Naive thymus-derived CD8-positive, alpha-beta T cell (primary cell): ENCODE measurements at places on chromosomes 12 and 14.

DNA sequence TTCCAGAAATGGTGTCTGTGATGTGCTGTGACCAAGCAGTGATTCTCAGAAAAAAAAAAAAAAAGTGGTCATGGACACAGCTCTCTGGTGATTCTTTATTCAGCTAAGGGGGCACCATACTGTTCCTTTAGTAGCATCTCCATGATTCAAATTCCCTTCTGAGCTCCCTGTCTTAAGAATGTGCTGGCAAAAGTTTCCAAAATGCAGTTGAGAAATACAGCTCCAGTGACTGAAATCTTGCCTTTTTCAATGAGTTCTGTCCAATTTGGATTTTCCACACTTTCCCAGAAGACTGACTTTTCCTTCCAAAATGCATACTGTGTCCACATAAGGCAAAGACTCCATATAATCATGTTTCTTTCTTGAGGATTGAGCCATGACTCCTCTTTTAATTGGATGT, 24.3 kb upstream of the CPM start:
- no peaks in the 10 kb centered on the region for H3K27me3 ChIP-seq
- no peak overlapping the region for H3K27ac ChIP-seq
- H3K4me3 ChIP-seq, result no peak overlapping the region
- H3K4me1 ChIP-seq, result peaks cover 11% of the 10 kb centered on the region

GRCh38 chr12:57460468-57460784, 841 bp downstream of the GLI1 start:
- H3K27ac ChIP-seq, result peak overlapping the region; percentile 94
- H3K4me3 ChIP-seq, result peak overlapping the region; percentile 80
- no peak for DNase-seq

DNA sequence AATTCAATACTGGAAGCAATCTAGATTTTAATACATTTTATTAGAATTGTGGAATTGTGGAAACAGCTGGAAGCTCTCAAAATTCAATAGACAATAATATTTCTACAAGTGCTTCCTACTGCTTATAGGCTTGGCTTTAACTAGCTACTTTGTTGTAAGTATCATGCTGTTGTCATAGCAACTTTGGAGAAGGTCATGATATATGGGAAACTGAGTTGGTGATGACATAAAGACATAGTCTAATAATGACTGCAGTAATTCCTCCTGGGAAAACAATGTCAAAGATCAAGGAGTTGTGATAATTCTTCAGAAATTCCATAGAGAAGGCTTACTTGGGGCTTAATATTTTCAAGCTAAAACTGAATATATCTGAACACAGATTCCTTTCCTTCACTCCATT, 266.6 kb downstream of the KIF21A start:
- H3K27ac ChIP-seq, result no peak overlapping the region
- no peak overlapping the region for H3K4me3 ChIP-seq
- DNase-seq, result no peak
- no peaks in the 10 kb centered on the region for H3K36me3 ChIP-seq
- no peaks in the 10 kb centered on the region for H3K27me3 ChIP-seq

GRCh38 chr12:43655586-43655985, 103.0 kb downstream of the PUS7L start:
- no peak for DNase-seq
- H3K27ac ChIP-seq, result no peak overlapping the region
- H3K27me3 ChIP-seq, result peaks cover 15% of the 10 kb centered on the region
- no peaks in the 10 kb centered on the region for H3K36me3 ChIP-seq
- no peak overlapping the region for H3K4me3 ChIP-seq

- no peak overlapping the region for H3K27ac ChIP-seq
- no peaks in the 10 kb centered on the region for H3K36me3 ChIP-seq
- H3K4me3 ChIP-seq, result no peak overlapping the region
Observed at GRCh38 chr12:46493834-46494181, 121.2 kb upstream of the SLC38A2 start.
